ENCODE measurements at places on chromosomes 13 and 19.

- no peak for DNase-seq
These were observed 22.3 kb upstream of the DOCK9 start for GRCh38 chr13:99000137-99000536.

- DNase-seq, result no peak
These were observed 85.3 kb upstream of the MYCBP2 start for GRCh38 chr13:77412116-77412635.

- DNase-seq, result no peak
These were observed 248.5 kb downstream of the KCTD12 start for GRCh38 chr13:76637641-76638141.

DNA sequence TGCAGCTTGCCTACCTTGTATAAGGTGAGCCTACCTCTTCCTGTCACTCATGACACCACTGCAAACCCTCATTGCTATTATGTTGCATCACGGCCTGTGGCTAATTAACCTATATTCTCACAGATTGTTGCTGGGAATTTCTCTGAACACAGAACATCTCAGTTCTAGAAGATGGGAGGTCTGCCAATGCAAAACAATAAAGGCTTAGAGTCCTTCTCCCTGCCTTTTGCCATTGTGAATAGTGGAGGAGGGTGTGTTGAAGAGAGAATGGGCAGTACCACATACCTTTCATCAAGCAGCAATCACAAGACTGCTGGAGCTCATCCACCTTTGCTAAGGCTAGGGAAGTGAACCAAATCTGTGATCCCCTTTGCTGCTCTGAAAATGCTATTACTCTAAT lies 34.4 kb downstream of the WDFY2 start:
- DNase-seq, result no peak

- DNase-seq, result no peak
These were observed 1627.0 kb downstream of the PCDH9 start for GRCh38 chr13:65603160-65603559.

DNA sequence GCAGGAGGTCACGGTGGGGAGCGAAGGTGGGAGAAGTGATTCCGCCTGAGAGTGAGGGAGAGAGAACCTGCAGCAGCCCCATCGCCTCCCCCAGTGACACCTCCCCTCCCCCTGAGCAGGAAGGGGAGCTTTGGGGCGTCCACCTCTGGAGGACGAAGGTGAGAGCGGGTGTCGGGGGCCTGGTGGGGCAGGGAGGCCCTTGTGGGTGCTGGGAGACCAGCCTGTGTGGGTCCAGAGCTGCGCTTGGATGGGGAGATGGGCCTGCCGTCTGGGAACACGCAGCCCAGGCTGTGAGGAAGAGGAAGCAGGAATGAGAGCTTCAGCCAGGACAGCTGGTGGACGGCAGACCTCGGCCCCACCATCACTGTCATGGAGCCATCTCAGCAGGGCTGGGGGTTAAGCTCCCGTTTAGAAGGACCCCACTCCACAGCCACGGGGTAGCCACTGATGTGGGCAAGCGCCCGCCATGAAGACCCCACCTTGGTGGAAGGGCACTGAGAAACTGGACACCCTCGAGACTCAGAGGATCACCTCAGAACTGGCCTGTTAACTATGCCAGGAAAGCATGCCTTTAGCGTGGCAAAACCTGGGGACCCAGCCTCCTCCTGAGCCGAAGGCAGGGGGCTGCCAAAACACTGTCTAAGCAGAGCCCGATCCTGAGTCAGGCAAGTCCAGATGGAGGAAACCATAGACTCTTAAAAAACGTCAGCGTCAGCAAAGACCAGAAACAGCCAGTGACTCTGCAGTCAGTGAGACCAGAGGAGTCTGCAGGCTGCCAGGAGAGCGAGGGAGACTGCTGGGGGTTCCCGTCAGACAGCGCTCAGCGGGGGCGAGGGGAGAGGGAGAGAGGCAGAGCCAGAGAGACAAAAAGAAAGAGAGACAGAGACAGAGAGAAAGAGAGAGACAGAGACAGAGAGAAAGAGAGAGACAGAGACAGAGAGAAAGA lies 6.4 kb upstream of the PROZ start:
- no peak for DNase-seq

Data from CD8-positive, alpha-beta memory T cell (primary cell).